ENCODE measurements at places on chromosomes 6 and 20.

DNA sequence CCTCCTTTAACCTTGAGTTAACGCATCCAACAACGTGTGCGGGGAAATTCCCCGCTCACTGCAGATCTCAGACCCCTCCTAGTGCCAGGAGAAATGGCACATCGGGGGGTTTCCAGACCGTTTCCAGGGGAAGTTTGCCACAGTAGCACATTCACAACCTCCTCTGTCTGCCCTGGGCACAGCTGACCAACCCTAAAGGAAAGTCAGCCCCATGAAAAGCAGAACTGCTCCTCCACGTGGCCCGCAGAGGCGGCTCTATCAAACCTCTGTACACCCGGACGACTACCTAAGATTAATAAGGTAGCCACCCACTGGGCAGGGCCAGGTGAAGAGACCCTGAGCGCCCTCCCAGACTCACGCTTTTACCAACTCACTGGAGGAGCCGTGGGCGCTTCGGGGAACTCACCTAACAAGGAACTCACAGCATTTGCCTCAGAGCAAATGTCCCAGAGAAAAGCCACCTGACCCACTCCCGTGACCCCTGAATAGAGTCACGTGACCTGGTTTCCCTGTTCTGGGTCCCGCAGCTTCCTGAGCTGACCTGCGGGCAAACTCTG is 93.1 kb downstream of the PRND start:
- no peak for DNase-seq

- DNase-seq = no peak
Observed at GRCh38 chr20:60000271-60001042, 42.2 kb downstream of the CDH26 start.

DNA sequence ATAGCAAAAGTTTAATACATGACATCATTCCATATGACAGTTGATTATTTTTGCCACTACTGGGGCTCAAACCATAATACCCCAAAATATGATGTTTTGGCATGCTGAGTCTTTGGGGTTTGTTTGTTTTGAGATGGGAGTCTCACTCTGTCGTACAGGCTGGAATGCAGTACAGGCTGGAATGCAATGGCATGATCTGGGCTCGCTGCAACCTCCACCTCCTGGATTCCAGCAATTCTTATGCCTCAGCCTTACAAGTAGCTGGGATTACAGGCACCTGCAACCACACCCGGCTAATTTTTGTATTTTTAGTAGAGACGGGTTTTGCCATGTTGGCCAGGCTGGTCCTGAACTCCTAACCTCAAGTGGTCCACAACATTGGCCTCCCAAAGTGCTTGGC is 1.3 kb upstream of the MRS2 start:
- no peak for DNase-seq

- DNase-seq = no peak
Observed at GRCh38 chr6:111791415-111791814, 81.8 kb downstream of the FYN start.

- no peak for DNase-seq
Observed at GRCh38 chr6:2806644-2807043, 35.0 kb downstream of the SERPINB1 start.

GRCh38 chr20:2122936-2123335 is 21.3 kb downstream of the STK35 start:
- no peak for DNase-seq

DNA sequence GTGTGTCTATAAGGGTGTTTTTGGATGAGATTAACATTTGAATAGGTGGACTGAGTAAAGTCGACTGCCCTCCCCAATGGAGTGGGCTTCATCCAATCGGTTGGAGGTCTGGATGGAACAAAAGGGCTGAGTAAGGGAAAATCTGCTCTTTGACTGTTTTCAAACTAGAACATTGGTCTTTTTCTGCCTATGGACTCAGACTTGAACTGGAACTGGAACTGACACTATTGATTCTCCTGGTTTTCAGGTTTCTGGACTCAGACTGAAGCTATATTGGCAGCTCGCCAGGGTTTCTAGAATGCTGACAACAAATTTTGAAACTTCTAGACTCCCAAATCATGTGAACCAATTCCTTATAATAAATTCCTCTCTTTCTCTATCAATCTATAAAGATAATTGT is 498.9 kb upstream of the EPHA7 start:
- DNase-seq = no peak

DNA sequence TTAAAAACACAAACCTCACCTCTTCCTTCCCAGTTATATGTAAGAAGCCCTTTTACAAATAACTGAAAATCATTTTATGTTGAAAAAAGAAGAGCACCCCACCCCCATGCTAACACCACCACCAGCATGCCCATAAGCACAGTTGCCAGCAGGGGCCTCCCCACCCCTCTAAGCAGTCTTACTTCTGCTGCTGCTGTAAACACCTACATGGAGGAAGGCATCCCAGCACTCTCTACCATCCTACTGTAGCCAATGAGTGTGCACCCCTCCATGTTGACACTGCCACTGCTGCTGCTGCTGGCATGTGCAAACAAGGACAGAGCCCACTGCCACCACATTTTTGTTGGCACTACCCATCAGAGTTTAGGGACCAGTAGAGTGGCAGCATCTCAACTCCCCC is 49.6 kb upstream of the PHIP start:
- DNase-seq = no peak

- DNase-seq = peak; percentile 66
Observed at GRCh38 chr6:33585403-33586107, 5.5 kb upstream of the BAK1 start.

GRCh38 chr6:169824848-169825557 is 73.6 kb downstream of the ERMARD start:
- no peak for DNase-seq

DNA sequence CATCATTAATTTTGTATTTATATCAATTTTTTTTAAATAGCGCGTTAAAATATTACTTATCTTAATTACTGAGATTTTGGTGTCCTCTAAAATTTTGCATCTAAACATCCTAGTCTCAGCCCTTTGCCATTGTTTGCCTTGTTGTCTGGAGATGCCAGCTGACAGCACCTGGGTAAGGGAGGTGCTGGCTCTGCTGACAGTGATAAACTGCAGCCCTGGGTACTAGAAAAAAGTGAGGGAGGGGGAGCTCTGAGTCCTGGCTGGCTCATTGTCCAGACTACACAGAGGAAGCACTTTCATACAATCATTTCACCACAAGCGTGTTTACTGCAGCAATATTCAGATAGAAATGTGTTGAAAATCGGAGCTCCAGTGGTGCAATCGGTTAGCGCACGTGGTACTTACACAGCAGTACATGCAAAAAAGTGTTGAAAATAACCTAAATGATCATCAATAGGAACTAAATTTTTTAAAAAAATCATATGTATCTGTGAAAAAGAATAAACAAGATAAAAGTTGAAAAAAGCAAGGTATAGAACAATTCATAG is 18.5 kb upstream of the UBR2 start:
- no peak for DNase-seq

GRCh38 chr6:71038711-71039344 is 82.0 kb upstream of the B3GAT2 start:
- no peak for DNase-seq

- DNase-seq = no peak
Observed at GRCh38 chr6:144548536-144548935, 263.4 kb downstream of the UTRN start.

- DNase-seq = no peak
Observed at GRCh38 chr6:135461208-135461607, 36.3 kb downstream of the AHI1 start.

- DNase-seq = no peak
Observed at GRCh38 chr6:56720882-56721281, 78.2 kb upstream of the DST start.

DNA sequence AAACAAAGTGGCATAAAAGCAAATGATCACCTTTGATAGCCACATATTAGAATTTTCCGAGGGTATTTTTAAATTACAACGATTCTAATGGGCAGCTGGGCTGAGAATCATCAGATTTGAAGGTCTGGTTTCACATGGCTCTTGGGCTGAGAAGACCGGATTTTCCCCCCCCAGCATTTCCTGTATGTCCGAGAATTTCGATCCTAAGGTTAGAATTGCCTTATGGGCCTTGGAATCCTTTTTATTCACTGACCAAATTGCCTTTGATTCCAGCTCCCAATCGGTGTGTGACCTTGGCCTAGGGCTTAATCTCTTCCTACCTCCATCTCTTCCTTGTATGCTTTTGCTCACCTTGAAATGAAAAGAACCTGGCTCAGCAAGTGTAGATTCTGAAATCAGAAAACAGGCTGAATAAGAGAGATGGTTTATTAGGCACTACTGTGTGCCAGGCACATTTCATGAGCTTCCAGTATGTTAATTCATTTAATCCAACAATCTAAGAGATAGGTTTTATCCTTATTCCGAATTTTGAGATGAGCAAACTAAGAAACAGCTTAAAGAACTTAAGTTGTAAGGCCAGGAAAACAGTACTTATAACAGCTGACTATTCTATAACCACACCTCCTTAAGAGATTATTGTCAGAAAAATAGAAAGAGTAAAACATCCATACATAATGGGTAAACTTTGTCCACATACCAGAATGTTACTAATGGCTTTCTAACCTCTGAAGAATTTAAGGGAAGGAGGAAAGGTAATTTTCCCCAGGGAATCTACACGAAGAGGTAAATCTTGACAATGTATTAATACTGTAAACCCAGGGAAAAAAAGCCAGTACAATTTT is 39.4 kb downstream of the HFE start:
- DNase-seq = peak; percentile 54

- peak; percentile 48 for DNase-seq
Observed at GRCh38 chr6:54846243-54846856, at the start of gene FAM83B. FAM83B (plus strand) TSS chr6:54846771; CDS start chr6:54870247, 23,476 bp downstream.

DNA sequence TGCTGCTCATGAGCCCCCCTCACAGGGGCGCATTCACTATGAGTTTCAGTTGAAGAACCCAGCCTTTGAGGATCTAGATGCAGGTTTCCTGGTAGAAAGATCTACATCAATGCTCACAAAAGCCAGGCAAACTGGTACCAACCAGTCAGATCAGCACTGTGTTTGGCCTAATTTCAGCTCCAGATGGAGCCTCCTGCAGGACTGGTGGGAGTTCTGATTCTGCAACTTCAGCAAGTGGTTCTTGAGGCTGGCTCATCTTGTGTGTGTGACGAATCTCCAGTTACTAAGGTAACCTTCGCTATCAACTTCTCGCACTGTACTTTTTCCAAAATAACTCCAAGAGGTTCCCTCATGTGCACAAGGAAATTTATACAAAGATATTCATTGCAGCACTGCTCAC is 118.8 kb downstream of the ZMYND8 start:
- no peak for DNase-seq

Measured in NCI-H2081 (cell line).